ENCODE measurements at places on chromosomes 12 and 14. TPM values are rescaled to one million over a fixed set of nuclear protein-coding genes. Genes with fewer than 3 reads are reported as not detected.

The C12orf75 gene
- total RNA-seq = 11.6 TPM

The GMPR2 gene
- 46.9 TPM for total RNA-seq

The HNF1A gene
- total RNA-seq = not detected

The LRP1-AS gene
- total RNA-seq = not detected

- DNase-seq = no peak
These were observed 1.1 kb upstream of the SDSL start for GRCh38 chr12:113420996-113421595.

GRCh38 chr12:113230315-113231234 lies 9.3 kb downstream of the TPCN1 start:
- DNase-seq = no peak

DNA sequence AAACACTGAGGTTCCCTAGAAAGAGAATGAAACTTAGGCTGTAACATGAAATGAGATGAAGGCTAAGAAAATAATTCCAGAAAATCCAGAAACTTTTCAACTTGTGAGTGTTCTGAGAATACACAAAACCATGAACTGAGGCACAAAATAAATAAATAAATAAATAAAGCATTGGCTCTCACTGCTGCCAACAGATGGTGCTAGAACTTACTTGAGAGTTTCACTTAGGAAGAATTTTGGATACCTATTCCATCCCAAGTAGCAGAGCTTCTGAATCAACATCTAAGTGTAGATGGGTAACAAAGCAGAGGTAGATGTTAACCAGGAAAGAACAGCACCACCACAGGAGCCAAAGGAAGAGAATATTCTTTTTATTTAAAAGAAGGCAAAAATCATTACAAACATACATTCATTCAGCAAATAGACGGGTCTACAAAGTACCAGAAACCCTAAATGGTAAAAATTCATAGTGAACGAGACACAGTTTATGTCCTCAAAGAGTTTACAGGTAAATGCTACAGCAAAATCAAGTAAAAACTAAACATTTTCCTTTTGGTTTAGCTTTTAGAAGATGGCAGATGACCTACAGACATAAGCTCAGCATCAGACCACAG lies 16.7 kb downstream of the EPS8 start:
- no peak for DNase-seq

GRCh38 chr14:35407306-35407630 lies 2.7 kb upstream of the NFKBIA start:
- DNase-seq = no peak

- no peak for DNase-seq
These were observed 194.0 kb downstream of the ZFP36L1 start for GRCh38 chr14:68598621-68599447.

DNA sequence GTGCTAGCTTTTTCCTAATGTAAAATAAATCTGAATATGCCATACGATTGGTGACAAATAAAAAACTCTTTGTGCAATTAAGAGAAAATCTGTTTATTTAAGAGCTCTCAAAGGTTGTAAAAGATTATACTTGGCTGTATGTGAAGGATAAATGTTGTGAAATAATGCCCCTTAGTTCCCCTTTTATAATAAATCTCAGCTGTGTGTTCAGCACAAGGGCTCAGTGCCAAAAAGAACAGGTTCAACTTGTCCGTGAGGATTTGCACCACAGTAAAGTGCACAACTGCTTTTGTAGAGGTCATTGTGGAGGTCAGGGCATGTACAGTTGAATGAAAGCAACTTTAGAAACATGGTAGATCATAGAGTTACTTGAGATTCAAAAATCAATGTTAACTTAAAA lies 118.6 kb downstream of the TRMT5 start:
- DNase-seq = no peak

DNA sequence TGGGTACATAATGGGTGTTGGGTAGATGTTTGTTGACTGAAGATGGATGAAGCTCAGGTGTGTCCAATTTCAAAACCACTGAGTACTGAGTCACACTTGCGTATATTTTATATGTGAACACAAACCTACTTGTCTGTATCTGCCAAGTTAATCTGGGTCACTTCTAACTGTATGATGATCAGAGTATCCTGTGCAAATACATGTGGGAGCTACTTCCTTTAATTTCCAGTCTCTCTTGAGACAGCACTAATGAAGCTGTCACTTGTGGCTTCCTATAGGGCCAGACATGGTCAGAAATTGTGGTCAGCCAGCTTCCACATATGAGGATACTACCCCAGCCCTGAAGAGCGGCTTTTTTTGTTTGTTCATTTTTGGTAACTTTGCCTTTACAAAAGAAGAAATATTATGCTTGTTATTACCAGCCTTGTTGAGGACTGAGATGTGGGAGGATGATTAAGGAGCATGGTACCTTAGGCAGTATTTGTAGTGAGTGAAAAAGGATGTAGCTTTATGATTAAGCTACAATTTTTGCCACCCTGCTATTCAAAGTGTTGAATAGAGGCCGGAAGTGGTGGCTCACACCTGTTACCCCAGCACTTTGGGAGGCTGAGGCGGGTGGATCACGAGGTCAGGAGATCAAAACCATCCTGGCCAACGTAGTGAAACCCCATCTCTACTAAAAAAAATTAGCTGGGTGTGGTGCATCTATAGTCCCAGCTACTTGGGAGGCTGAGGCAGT lies 32.4 kb downstream of the PLXNC1 start:
- no peak for DNase-seq

GRCh38 chr12:26338586-26339572 lies 143.5 kb downstream of the SSPN start:
- no peak for DNase-seq

GRCh38 chr12:20314328-20314727 lies 54.0 kb upstream of the PDE3A start:
- DNase-seq = no peak

- DNase-seq = no peak
These were observed 4.7 kb upstream of the RHOF start for GRCh38 chr12:121797937-121798786.

GRCh38 chr12:80702889-80703805 lies 4.3 kb upstream of the MYF6 start:
- no peak for DNase-seq
